ENCODE measurements at places on chromosomes 7 and 10.

DNA sequence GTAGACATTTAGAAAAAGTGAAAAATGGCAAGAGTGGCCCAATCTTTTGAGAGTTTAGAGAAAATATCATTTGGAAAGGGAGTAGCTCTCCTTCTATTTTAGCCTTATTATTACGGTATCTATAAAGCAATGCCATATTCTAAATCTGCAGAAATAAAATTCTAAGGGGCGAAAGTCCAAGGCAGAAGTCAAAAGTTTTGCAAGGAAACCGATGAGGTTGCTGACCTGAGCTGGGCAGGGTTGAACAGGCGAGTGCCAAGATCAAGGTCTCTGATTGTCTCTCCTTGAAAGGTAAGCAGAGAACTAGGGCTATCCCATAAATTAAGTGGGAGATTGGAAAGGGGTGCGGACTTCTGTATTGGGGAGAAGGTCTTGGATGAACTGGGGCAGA lies 11.7 kb downstream of the TRIM56 start:
- DNase-seq = no peak

DNA sequence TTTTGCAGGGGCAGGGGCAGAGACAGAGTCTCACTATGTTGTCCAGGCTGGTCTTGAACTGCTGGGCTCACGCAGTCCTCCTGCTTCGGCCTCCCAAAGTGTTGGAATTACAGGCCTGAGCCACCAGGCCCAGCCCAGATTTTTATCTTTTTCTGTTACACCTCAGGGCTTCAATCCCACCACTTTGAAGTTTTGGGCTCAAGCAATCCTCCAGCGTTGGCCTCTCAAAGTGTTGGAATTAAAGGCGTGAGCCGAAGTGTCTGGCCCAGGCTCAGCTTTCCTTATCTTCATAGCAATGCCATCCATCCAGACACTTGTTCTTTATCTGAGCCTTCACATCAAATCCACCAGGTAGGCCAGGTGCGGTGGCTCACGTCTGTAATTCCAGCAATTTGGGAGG lies 4.1 kb downstream of the TAF6 start:
- DNase-seq = no peak

- DNase-seq = no peak
These were observed 85.3 kb downstream of the ZNF33B start for GRCh38 chr10:42553064-42553407.

DNA sequence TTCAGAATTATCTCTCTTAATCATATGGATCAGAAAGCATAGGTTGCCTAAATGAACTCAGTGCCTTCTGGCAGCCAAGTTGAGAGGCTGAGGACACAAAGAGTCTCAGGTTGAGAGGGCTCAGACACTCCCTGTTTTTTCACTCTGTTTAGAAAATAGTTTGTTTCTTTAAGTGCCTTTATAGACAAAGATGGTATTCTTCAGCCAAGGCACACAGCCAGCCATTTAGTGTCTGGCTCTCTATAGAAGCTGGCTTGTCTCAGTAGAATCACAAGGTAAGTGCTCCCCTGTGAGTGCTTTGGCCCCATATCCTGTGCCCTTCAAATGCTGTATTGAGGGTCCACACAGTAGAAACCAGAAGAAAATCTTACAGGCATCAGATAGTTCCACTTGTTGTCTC lies 3.6 kb downstream of the GPR158 start:
- DNase-seq = no peak

- DNase-seq = no peak
These were observed 12.9 kb downstream of the BHLHA15 start for GRCh38 chr7:98223898-98224700.

- no peak for DNase-seq
These were observed 10.9 kb upstream of the PFKP start for GRCh38 chr10:3056280-3057037.

DNA sequence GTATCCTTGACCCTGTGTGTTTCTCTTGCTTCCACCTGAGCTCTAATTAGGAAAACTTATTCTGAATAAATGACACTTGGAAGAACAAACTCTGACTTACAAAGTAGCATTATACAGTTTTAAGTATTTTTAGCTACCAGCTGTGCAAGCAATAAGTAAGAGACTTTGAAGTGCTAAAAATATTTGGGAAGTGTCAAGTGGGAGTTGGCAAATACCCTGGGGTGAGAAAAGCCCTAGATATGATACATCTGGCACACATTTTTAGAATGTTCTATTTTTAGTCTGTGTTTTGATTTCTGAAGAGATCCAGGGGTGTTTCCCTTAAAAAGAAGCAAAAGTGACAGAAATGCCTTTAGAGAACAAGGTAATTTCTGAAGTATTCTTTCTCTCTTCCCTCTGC lies 132.7 kb upstream of the TEX47 start:
- DNase-seq = no peak

GRCh38 chr10:60903096-60903495 lies 40.9 kb downstream of the RHOBTB1 start:
- DNase-seq = no peak

- no peak for DNase-seq
These were observed 49.6 kb downstream of the KCNH2 start for GRCh38 chr7:150928541-150928940.

DNA sequence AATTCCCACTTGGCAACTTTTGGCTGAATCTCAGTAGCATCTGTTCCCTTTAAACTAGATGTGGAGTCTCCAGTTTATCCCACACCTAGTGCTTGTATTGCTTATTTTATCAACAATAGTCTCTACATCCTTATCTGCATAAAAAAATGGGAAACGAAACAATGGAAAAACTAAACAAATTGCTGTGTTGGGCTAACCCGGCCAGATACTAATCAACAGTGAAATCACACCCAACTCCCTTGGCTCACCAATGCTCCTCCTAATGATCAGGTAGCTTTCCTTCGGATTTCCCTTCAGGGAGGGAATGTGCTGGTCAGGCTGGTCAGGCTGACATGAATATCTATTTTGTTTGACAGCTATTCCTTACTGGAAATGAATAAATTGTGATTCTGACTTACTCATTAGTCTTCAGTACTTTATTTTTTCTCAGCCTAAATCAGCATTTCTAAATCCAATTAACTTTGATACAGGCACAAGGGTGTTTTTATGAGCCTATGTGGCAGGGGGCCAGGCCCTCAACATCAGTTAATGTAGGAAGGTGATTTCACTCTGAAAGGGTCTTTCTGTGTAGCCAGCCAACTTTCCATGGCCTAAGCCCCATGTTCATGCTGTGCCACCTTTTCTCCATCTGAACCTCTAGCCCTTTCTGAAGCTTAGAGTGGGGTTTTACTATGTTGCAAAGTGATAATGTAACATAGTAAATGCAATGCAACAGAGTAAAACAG lies 170.5 kb upstream of the NPSR1 start:
- DNase-seq = no peak

Data from CD14-positive monocyte (primary cell).